Ureter (tissue), 1 donor: ENCODE measurements at places on chromosomes 12 and 14. TPM values are rescaled to one million over a fixed set of nuclear protein-coding genes. Genes with fewer than 3 reads are reported as not detected.

Gene MRPS35
- total RNA-seq = 52.0 TPM

Gene SCNN1A
- 63.8 TPM for total RNA-seq

Gene RBMS2
- total RNA-seq = 49.4 TPM

Gene NGB
- not detected for total RNA-seq

Gene TSHR
- not detected for total RNA-seq

Gene ART4
- total RNA-seq = 1.5 TPM

Gene GDF3
- total RNA-seq = not detected

Gene TRPV4
- total RNA-seq = 3.6 TPM

Gene AMIGO2
- 61.7 TPM for total RNA-seq

Gene KRT75
- total RNA-seq = not detected

Gene SERPINA4
- not detected for total RNA-seq

Gene FAM90A1
- 0.65 TPM for total RNA-seq

Gene OR6C3
- not detected for total RNA-seq

Gene DEGS2
- total RNA-seq = 59.9 TPM

Gene PAX9
- 2.1 TPM for total RNA-seq

Gene ALKBH2
- total RNA-seq = 28.6 TPM

Gene TMPRSS12
- total RNA-seq = not detected

Gene LMO3
- total RNA-seq = 12.9 TPM

Gene KRT73
- not detected for total RNA-seq

Gene RNASE7
- 0.94 TPM for total RNA-seq

Gene SIRT4
- not detected for total RNA-seq

Gene KLRC1
- total RNA-seq = 3.3 TPM

Gene C12orf42
- total RNA-seq = not detected
